ENCODE measurements at places on chromosomes 5 and 9.

DNA sequence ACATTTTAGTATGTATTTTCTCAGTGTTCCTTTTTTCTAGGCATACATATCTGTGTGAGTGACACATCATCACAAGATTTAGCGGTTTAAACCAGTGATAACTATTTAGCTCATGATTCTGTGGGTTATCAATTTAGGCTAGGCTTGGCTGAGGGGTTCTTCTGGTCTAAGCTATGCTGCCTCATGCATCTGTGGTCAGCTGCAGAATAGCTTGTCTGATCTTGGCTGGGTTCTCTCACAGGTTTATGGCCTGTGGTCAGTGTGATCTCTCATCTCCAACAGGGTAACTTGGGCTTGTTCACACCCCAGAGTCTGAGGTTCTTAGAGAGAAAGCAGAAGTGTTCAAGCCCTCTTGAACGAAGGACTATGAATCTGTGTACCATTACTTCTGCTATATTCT lies 363.3 kb downstream of the KDM4C start:
- H3K4me3 ChIP-seq = no peak overlapping the region
- H3K4me1 ChIP-seq = peaks cover 17% of the 10 kb centered on the region
- peak overlapping the region; percentile 6 for H3K27ac ChIP-seq
- H3K27me3 ChIP-seq = no peaks in the 10 kb centered on the region

GRCh38 chr5:82720213-82721086 lies 356.7 kb downstream of the TMEM167A start:
- H3K4me3 ChIP-seq = no peak overlapping the region
- H3K36me3 ChIP-seq = no peaks in the 10 kb centered on the region
- peaks cover 17% of the 10 kb centered on the region for H3K4me1 ChIP-seq
- DNase-seq = no peak

DNA sequence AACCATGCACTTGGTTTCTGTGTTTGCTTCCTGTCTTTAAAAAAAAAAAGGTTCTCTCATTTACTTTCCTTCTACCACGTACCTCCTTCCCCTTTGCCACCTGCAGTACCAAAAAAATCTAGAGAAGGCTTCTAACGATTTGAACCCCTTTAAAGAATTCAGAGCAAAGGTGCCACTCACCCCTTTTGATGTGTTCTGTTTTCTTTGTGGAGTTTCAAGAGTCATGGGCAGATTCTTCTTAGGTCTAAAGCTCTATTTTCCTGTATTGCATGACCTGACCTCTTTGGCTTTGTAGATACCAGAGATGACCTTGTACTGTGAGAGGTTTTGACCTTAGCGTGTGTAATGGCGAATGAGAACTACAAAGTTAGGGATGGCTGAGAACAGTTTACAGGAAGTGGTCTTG lies 29.0 kb downstream of the TXNDC8 start:
- H3K4me1 ChIP-seq = no peaks in the 10 kb centered on the region
- H3K36me3 ChIP-seq = no peaks in the 10 kb centered on the region
- no peak overlapping the region for H3K4me3 ChIP-seq
- H3K27me3 ChIP-seq = no peaks in the 10 kb centered on the region

DNA sequence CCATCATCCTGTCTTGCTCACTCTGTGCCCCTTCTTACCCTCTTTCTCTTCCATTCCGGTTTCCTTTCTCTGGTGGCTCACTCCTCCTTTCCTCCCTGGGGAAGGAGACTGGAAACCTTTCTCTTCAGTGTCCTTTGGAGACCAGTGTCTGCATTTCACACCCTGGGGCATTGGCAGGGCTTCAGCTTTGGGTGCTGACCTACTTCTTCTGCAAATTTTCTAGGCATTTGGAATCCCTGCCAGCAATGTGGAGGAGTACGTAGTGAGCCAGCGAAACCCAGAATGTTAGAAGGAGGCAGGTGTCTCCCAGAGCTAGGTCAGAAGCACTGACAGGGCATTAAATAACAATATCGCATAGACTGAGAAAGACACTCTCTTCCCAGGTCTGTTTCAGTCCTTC lies 122.2 kb downstream of the SLC28A3 start:
- H3K4me1 ChIP-seq = no peaks in the 10 kb centered on the region
- no peaks in the 10 kb centered on the region for H3K36me3 ChIP-seq
- H3K27me3 ChIP-seq = peaks cover 14% of the 10 kb centered on the region
- no peak for DNase-seq
- H3K27ac ChIP-seq = no peak overlapping the region

GRCh38 chr5:102866237-102866600 lies 111.1 kb downstream of the PAM start:
- no peak for DNase-seq
- peaks cover 9% of the 10 kb centered on the region for H3K4me1 ChIP-seq
- H3K27ac ChIP-seq = peak overlapping the region; percentile 73
- peaks cover 15% of the 10 kb centered on the region for H3K36me3 ChIP-seq

DNA sequence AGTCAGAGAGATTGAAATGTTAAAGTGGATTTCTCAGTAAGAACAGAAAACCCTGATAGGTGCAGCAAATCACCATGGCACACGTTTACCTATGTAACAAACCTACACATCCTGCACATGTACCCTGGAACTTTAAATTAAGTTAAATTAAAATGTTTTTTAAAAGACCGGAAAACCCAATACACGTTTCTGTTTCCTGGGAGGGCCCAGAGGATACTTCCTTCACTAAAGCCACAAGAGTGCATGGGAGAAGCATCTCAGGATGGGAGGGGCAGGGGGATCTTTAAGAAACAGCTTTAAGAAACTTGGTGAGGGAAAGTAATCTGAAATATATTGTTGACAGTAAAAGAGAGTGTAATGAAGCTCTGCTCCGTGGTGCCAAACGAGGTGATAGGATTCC lies 164.7 kb upstream of the PTGER4 start:
- no peak overlapping the region for H3K4me3 ChIP-seq
- H3K27me3 ChIP-seq = no peaks in the 10 kb centered on the region
- DNase-seq = no peak
- H3K27ac ChIP-seq = no peak overlapping the region
- peaks cover 9% of the 10 kb centered on the region for H3K4me1 ChIP-seq

GRCh38 chr5:148414833-148415232 lies 31.1 kb downstream of the FBXO38 start:
- H3K27ac ChIP-seq = no peak overlapping the region
- H3K4me1 ChIP-seq = no peaks in the 10 kb centered on the region
- H3K4me3 ChIP-seq = no peak overlapping the region
- no peak for DNase-seq
- H3K36me3 ChIP-seq = peaks cover 39% of the 10 kb centered on the region
- no peaks in the 10 kb centered on the region for H3K27me3 ChIP-seq

DNA sequence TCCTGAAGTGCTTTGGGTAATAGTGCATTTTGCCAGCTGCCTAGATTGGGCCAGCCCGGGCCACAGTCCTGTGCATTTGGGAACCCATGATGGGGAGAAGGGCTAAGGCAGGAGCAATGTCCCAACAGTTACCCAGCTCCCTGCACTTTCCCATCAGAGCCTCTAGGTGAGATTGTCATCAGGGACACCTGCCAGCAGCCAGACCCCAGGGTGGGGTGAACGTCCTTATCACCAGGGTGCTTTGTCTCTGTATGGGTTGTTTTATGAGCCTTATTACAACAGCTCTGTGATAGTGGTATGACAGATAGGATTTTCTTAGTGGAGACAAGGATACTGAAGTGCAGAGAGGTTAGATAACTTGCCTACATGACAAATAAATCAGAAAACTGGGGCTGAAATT lies 365.7 kb downstream of the OSTF1 start:
- H3K4me3 ChIP-seq = no peak overlapping the region
- no peak overlapping the region for H3K27ac ChIP-seq
- no peak for DNase-seq

DNA sequence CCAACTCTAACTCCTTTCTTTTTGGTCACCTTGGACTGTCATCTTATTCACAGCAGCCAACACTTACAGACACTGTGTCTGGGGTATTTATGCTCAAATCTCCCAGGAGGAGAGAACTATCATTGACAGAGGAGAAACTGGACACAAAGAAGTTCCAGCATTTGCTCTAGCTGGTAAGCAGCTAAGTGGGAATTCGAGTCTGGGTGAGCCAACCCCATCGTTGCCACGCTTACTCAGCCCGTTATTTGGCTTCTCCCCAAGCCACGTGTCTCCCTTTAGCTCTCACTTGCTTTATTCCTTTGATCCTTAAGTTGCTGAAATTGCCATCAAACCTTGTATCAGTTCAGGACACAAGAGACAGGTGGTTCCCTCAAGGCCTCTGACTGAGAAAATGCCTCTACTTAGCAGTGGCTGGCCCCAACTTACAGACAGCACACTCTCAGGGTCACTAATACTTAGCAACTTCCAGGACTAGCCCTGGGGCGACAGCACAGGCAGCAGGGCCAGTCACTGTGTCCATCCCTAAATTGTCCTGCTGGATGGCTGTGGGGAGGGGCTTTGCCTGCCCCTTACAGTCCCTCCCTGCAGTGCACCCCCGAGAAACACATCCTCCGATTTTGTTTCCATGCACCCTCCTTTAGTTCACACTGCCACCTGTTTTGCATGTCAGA lies 1.4 kb downstream of the SLC36A2 start:
- no peak overlapping the region for H3K4me3 ChIP-seq
- H3K27me3 ChIP-seq = peaks cover 90% of the 10 kb centered on the region
- H3K36me3 ChIP-seq = no peaks in the 10 kb centered on the region

GRCh38 chr9:72864327-72864726 lies 88.5 kb downstream of the ALDH1A1 start:
- H3K4me3 ChIP-seq = no peak overlapping the region
- no peaks in the 10 kb centered on the region for H3K36me3 ChIP-seq
- no peak for DNase-seq
- H3K27ac ChIP-seq = no peak overlapping the region

DNA sequence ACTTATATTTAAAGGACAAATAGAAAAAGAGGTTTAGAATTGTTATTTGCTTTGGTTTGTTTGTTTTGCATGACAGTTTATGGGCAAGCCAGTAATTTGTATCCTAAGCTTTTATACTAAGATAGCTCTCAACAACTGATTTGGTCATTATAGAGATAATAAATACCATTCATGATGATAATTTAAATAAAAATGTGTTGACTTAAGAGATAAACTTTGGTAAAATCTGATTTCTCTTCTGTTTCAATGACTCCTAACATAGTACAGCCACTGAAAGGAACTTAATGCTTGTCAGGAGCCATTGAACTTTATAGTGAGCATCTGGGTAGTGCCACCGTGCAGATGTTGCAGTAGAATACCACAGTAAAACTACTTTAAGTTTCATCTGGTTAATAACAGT lies 160.7 kb upstream of the ACOT12 start:
- no peaks in the 10 kb centered on the region for H3K27me3 ChIP-seq
- H3K4me1 ChIP-seq = peaks cover 18% of the 10 kb centered on the region
- no peak for DNase-seq
- no peaks in the 10 kb centered on the region for H3K36me3 ChIP-seq
- no peak overlapping the region for H3K27ac ChIP-seq

- no peak overlapping the region for H3K27ac ChIP-seq
- H3K27me3 ChIP-seq = no peaks in the 10 kb centered on the region
- H3K4me3 ChIP-seq = no peak overlapping the region
- no peak for DNase-seq
- peaks cover 5% of the 10 kb centered on the region for H3K36me3 ChIP-seq
- H3K4me1 ChIP-seq = peaks cover 31% of the 10 kb centered on the region
Measured at GRCh38 chr5:53434541-53434940, 45.9 kb upstream of the FST start.

DNA sequence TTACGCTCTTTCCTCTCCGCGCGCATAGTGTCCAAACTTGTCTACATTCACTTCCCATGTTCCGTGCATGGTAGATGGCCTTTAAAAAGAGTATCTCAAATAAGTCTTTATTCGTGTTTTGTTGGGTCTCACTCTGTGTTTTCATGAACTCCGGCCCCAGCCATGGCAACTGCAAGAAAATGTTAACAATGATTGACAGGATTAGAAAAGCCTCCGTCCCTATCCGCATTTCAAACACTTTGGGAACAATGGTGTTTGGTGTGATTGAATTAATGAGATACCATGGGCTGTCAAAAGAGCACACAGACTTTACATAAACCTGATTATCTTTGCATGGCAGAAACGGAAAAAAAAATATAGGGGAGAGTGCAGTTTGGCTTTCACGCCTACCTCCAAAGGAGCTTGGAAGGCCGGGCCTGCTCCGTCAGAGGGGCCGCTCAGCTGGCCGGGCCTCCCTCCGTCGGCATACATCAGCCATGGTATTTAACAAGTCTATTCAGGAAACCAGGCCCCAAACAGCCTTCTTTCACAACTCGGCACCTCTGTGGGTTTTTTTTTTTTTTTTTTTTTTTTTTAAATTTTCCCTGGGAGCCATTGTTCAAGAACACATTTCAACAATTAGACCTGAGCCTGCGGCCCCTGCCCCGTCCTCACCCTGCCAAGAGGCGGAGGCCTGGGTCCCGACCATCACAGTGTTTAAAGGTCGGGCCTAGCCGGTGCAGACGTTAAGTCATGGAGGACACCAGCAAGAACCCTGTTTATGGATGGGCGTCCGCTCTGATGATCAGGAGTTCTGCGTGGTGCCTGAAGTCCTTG lies 323.8 kb upstream of the IRX4 start:
- H3K4me1 ChIP-seq = no peaks in the 10 kb centered on the region
- H3K36me3 ChIP-seq = no peaks in the 10 kb centered on the region
- H3K27me3 ChIP-seq = no peaks in the 10 kb centered on the region
- DNase-seq = no peak
- H3K27ac ChIP-seq = no peak overlapping the region

- DNase-seq = no peak
- no peak overlapping the region for H3K4me3 ChIP-seq
- H3K36me3 ChIP-seq = peaks cover 20% of the 10 kb centered on the region
- no peaks in the 10 kb centered on the region for H3K27me3 ChIP-seq
- no peak overlapping the region for H3K27ac ChIP-seq
Measured at GRCh38 chr9:35028341-35028740, 38.8 kb downstream of the DNAJB5 start.

- H3K4me3 ChIP-seq = no peak overlapping the region
- no peaks in the 10 kb centered on the region for H3K36me3 ChIP-seq
- no peak for DNase-seq
- no peaks in the 10 kb centered on the region for H3K27me3 ChIP-seq
Measured at GRCh38 chr5:3886524-3887451, 291.2 kb downstream of the IRX1 start.

DNA sequence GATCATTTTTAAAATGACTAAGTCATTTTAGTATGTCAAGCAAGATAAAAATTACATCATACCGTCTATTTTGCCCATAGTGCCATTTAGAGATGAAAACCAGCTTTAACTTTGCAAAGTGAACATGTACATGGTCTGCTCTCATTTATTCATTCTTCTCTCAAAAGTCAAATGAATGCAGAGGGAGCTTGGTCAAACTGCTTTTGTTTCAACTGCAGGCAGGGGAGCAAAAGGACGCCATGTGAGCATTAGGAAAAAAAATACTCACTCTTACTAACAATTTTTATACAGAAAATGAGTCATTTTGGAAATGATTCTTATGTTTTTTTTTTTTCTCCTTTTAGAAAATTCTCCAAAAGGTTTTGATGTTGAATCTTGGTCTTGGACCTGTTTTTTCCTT lies 15.7 kb downstream of the SCGB3A1 start:
- no peaks in the 10 kb centered on the region for H3K27me3 ChIP-seq
- H3K4me3 ChIP-seq = no peak overlapping the region
- peaks cover 8% of the 10 kb centered on the region for H3K36me3 ChIP-seq
- H3K27ac ChIP-seq = no peak overlapping the region
- H3K4me1 ChIP-seq = no peaks in the 10 kb centered on the region

Measured in Calu3 (cell line).